ENCODE measurements at places on chromosomes 5 and 9.

- no peak for DNase-seq
Observed at GRCh38 chr5:17359451-17360011, 138.5 kb upstream of the TAF11L2 start.

DNA sequence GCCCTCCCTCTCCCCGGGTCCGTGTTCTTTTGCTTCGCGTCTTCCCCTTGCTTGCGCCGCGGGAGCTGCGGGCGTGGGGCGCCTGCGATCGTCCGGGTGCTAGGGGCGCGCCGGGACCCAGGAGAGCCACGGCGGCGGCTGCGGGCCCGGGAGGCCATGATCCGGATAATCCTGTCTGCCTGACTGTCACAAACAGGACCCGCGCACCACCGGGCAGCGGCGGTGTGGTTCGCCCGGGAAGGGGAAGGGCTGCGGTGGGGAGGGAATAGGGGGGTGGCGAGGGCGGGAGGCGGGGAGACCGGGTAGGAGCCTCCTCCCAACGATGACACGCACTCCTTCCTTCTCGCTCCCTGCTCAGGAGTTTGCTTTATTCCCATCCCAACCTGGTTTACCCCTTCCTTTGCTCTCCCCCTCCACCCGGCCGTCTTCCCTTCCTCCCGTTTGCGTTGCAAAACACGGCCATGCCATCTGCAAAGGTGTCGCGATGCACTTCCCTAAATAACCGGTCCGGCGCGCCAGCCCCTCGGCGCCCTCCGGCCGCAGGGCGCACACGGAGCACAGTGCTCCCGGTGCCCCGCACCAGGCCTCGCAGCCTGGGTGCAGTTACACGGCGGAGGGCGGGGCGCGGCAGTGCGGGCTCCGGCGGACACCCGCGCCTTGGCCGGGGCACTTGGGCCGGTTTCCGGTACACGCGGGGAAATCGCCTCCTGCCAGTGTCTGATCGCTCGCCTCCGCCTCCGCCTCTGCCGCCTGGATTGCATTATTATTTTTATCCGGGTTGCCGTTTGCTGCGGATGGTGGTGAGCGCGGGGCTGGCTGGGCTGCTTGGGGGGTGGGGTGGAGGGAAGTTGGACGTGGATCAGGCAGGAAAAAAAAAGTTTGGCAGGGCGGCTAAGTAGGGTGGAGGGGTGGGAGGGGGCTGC is 1.5 kb downstream of the SMARCA2 start:
- peak; percentile 36 for DNase-seq

DNA sequence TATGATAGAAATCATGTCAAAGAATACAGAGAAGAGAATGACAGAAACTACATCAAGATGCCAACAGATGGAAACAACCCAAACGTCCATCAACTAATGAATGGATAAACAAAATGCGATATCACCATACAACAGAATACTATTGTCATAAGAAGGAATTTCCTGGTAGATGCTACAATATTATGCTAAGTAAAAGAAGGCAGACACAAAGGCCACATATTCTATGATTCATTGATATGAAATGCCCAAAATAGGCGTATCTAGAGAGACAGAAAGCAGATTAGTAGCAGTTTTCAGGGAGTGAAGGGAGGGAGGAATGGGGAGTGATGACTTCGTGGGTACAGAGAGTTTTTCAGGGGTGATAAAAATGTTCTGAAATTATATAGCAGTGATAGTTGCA is 58.3 kb upstream of the AKNA start:
- DNase-seq: peak; percentile 10

- DNase-seq: no peak
Observed at GRCh38 chr5:7753596-7753995, 97.3 kb downstream of the CFAP90 start.

GRCh38 chr5:169176709-169177694 is 123.9 kb downstream of the SLIT3 start:
- no peak for DNase-seq

Measured in HTR-8/SVneo (cell line).